CD4-positive, alpha-beta T cell treated with Interleukin-6 for 4 hours (primary cell): ENCODE measurements at places on chromosomes 2 and 18.

GRCh38 chr2:229089776-229090175 lies 181.3 kb downstream of the PID1 start:
- DNase-seq: no peak

DNA sequence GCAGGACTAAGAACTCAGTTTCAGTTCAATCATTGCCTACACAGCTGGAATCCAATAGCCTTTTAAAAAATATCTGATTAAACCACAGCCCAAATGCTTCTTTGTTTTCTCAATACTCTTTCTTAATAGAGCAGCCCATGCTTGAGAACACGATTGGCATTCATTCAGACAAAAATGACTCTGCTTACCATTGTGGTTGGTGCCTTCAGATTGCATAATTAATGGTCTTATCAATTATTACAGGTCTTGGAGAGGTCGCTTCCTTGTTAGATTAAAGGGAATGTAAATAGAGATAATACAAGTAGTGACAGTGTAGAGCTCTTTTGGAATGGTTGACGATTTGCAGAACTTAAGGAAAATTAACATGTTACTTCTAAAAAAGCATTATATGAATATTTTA lies 107.2 kb downstream of the RNF152 start:
- DNase-seq: no peak

DNA sequence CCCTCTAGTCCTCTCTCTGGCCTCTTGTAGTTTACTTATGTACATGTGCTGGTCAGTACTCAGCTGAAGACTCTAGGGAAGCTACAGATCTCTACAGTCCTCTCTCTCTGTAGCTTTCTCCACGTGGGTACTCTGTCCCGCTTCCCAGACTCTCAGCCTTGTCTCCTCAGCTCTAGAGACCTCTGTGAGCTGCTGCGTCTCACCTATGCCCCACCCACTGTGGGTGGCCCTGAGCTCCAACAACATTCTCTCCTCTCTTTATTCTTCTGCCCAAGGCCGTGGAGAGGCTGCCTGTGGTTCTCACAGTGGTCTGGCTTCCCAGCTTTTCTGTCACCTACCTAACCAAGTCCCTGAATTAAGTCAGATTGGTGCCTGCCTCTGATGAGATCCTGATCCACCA lies 33.4 kb downstream of the MFSD6 start:
- DNase-seq: no peak

GRCh38 chr18:9616049-9616448 lies 1.7 kb upstream of the PPP4R1 start:
- DNase-seq: no peak

GRCh38 chr2:170716851-170717598 lies 1.9 kb downstream of the SP5 start:
- DNase-seq: peak; percentile 31

DNA sequence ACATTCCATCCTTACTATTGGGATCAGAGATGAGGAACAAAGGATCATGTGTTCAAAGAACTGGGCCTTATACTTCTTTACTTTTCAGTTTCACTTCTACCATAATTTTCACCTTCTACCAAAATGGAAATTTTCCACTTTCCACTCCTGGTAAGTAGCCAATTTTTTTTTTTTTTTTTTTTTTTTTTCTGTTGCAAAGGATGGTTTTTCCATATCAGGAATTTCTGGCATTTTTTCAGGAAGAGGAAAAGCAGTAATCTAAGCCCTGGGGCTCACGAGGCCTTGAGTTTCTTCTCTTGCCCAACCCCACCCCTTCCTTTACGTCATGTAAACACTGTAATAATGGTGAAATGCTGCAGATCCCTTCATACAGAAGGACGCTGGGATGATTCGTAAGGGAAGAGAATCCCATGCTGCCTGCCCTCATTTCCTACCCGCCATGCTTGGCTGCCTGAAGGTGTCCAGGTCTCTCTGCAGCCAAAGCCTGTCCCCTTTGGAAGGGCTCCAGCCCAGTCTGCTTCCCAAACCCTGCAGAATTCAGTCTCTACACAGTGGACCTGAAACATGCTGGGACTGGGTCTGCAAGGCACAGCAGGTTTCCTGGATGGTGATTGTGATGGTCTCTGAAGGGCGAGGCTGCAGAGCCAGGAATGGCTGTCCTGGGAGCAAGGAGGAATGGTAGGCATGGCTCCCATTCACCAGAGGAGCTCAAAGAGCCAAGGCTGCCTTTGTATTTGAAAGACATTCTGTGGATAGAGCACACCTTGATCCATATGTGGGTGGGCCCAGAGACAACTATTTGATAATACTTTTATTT lies 57.0 kb downstream of the EFR3B start:
- DNase-seq: no peak

DNA sequence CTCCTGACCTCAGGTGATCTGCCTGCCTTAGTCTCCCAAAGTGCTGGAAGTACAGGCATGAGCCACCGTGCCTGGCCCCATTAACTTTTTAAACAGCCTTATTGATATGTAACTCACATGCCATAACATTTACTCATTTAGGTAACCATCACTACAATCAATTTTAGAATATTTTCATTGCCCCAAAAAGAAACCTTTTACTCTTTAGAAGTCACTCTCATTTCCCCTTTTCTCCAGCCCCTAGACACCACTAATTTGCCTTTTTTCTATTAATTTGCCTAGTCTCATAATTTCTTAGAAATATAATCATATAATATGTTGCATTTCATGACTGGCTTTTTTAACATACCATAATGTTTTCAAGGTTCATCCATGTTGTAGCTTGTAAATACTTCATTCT lies 57.2 kb upstream of the TACR1 start:
- no peak for DNase-seq

GRCh38 chr2:223086370-223086981 lies 34.5 kb downstream of the KCNE4 start:
- no peak for DNase-seq

GRCh38 chr18:35564795-35565453 lies 16.6 kb upstream of the GALNT1 start:
- DNase-seq: no peak

- DNase-seq: no peak
These were observed 143.9 kb downstream of the ESCO1 start for GRCh38 chr18:21456428-21457178.

DNA sequence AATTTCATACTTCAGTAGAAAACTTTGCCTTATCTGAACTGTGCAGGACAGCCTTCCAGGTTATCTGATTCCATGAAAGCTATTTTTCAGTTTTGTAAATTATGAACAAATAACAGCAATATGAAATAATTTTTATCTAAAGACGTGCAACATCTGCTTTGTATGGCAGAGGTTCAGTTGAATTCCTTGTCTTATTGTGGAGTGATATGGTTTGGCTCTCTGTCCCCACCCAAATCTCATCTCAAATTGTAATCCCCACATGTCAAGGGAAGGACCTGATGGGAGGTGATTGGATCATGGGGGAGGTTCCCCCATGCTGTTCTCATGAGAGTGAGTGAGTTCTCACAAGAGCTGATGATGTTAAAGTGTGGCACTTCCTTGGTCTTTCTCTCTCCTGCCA lies 18.1 kb upstream of the RPIA start:
- DNase-seq: no peak

GRCh38 chr2:210190345-210190744 lies 19.1 kb upstream of the KANSL1L start:
- DNase-seq: no peak
